ENCODE measurements at places on chromosomes 7 and 10.

DNA sequence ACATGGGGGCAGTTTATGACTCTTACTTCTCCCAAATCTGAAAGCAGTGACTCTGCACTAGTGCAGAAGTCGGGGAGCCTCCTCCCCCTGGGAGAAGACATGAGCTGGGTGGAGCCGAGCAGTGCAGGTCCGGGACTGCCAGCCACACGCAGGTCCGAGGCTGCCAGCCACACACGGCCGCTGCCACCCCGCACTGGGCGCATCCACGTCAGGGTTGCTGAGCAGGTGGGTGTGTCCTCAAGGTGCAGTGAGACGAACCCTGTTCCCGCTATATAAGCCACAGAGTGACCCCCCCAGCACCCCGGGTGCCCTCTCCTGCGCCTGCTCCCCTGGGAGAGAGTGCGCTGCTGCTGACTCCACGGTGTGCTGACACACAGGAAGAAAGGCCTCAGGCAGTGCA, 430.2 kb downstream of the PTPRN2 start:
- no peak for DNase-seq

DNA sequence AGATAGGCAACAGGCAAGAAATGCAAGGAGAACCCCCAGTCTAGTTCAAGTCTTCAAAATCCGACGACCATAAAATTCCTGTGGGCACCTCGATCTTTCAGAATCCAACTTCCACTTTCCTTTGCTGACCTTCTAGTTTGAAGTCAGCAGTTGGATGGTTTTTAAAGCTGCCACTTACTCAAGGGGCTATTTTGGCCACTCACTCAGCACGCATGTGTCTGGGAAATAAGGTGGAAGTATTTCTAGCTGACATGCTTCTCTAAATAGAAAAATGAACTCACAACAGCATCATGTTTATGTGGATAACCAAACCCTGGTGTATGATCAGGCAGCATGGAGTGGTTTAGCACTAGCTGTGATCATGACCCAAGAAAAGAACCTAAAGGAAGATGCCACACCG, at the start of gene NRAP:
TSS of gene NRAP (minus strand) at position 134 of the 400 bp plus-strand sequence. CDS start 159 bp downstream, outside the sequence.
- no peak for DNase-seq

DNA sequence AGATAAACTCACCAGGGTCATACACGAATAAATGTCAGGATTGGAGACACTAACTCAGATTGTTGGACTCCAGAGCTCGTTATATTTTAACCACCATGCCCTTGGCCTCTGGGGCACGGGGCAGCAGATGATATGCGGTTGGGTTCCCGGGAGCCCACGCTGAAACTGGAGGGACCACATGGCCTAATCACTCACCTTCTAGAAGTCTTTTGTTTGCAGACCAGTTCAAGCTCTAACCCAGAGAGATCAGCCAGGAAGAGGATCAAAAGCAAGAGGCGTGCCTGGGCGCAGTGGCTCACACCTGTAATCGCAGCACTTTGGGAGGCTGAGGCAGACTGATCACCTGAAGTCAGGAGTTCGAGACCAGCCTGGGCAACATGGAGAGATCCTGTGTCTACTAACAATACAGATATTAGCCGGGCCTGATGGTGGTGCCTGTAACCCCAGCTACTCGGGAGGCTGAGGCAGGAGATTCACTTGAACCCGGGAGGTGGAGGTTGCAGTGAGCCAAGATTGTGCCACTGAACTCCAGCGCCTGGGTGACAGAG, 42.6 kb upstream of the ECHDC3 start:
- DNase-seq, result no peak

DNA sequence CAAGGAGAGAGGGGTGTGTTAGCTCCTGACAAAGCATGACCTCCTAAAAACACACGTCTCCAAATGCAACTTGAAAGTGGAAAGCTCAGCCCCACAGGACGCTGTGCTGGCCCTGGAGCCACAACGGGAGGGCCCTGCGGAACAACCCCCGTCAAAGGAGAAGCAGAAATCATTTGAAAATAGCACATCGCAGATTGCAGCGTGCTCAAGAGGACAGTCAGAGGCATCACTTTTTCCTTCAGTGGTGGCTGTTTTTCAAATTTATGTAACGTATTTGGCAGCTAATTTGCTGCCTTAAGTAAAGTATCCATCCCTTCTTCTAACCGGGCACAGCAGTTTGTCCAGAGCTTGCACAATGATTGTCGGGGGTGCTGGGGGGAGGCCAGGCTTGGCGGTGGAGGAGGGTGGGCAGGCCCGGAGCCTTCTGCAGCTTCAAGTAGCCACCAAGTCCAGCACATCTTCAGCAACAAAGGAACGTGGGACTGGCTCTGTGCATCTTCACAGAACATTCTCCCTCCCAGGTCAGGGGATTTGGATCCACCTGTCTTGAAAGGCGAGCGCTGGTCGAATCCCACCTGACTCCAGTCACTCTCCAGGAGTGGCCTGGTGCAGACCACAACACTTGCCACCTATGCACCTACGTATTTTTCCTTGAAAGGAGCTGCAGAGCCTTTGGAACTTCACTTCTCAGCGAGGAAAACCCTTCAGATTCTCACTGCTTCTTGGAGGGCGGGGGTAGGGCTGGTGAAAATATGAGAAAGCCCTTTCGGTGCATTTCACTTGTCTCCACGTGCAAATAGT, 346.3 kb downstream of the DNAJB6 start:
- no peak for DNase-seq

DNA sequence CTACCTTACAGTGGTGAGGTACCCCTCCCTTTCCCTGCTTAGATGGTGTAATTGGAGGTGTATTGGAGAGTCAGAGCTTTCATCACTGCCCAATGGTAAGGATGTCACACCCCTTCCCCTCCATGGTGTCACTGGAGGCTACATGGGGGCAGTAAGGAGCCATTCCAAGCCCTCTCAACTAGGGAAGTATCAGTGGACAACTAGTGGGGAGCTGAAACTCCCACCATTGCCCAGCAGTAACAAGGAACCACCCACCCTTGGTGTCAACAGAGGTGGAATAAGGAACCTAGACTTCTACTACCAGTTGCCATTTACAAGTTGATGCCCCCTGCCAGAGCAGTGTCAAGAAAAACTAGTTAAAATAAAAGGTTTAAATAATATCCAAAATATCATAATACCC, 2.8 kb upstream of the HIBADH start:
- no peak for DNase-seq

GRCh38 chr7:4080954-4081353, 601.1 kb upstream of the FOXK1 start:
- DNase-seq, result no peak

DNA sequence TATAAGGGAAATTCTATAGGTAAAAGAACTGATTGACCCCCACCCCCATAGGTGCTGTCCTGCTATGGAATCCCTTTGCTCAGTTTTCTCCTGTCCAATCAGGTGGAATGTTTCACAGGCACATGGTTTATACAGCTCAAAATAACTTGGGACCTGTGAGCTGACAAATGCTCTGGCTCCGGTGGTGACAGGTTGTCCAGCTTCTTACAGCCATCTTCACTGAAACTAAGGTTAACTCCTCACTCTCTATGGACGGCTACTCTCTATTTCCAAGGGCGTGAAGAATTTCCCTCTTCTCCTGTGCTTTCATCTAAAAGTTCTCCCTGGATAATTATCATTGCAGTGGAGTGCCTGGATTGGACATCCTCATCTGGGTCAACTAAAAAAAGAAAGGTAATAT, at the start of gene MYPN:
TSS of gene MYPN (plus strand) at position 158 of the 400 bp plus-strand sequence. CDS start 11,951 bp downstream, outside the sequence.
- no peak for DNase-seq

- no peak for DNase-seq
These were observed 50.2 kb upstream of the PODXL start for GRCh38 chr7:131606346-131607290.

- no peak for DNase-seq
These were observed 10.9 kb upstream of the TAS2R39 start for GRCh38 chr7:143172354-143172753.

GRCh38 chr7:100157334-100158228, 942 bp downstream of the TRAPPC14 start:
- no peak for DNase-seq

DNA sequence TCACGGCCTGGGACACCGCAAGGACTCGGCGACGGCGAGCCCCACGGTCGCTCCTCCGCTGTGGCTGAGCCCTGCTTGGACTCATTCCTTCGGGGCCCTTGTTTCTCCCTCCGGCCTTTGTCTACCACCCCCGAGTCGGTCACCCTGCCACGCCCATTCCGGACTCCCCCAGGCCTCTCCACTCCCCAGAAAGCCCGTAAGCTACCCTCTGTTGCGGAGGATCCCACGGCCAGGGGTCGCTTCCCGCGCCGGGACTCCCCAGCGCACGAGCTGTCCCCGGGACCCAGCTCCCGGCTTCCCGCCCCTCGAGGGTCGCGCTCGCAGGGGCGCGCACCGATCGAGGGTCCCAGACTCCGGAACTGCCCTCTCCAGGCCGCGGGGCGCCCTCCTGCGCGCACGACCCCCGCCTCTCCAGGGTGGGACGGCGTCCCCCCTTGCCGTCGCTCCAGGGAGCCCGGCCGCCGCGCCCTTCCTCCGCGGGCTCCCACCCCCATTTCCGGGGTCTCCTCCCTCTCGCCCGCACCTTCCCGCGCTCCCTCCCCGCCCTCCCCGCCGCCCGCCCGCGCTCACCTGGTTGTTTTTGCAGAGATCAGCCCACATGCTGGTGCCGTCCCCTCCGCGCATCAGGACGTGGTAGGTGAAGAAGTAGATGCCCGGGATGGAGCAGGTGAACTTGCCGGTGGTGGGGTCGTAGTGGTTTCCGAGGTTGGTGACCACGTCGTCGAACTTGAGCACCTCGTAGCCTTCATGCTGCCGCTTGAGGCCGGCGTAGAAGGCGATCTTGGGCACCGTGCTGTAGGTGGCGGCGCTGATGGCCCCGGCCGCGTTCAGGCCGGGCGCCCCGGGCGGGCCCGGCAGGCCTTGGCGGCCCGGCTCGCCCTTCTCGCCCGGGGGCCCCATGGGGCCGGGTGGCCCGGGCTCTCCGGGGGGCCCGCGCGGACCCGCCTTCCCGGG, 1.5 kb downstream of the C1QL3 start:
- no peak for DNase-seq

- DNase-seq, result no peak
These were observed 552.4 kb upstream of the GALNT17 start for GRCh38 chr7:70579397-70580097.

GRCh38 chr10:31678575-31679516, 249.8 kb downstream of the ARHGAP12 start:
- DNase-seq, result no peak

DNA sequence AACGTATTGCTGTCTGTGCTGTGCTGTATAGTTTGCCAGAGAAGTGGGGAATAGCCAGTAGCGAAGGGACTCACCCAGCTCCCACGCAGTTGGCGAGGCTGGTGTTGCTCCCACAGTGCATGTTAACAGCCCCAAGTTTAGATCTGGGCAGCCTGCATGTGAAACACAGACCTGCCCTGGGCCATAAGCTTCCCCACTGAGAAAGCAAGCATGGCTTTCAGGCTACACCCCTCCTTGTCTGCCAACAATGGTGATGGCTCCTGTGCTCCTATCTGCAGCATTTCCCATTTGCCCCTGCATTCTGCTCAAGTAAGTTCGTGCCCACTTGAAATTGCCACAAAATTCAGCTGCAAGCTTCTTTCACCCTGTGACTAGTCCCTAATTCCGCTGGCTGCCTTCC, 57.5 kb downstream of the IPMK start:
- DNase-seq, result no peak

GRCh38 chr7:16271990-16272665, 149.2 kb downstream of the CRPPA start:
- DNase-seq, result no peak

DNA sequence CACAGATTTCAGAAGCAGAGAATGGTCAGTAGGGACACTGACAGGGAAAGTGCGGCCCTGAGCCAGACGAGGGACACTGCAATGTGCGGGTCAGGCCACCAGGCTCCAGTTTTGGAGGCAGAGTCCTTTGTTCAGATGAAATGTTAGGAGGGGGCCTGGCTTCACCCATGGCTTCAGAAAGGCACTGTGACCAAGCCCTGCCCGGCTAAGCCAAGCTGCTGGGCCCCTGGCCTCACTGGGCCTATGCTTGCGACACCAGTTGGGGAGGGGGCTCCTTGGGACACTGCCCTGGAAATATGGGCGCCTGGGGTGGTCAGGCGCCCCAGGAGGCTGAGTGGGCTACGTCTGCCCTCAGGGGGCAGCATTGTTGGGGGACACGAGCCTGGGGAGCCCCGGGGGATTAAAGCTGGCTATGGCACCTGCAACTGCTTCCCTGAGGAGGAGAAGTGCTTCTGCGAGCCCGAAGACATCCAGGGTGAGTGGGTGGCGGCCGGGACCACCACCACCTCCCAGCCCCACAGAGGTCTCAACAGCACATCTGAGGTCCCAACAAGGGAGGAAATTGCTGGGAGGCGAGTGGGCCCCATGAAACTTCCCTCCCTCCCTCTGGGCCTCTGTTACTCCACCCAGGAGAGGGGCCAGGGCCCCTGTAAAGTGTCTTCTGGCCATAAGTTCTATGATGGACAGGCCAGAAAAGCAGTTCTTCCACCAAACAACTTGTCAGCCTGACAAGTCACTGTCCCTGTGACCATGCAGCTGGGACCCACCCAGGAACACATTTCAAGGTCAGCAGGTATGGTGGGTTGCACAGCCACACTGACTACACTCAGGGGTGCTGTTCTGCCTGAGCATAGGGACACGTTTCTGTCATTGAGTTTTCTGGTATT, 24.8 kb upstream of the CSGALNACT2 start:
- DNase-seq, result no peak

DNA sequence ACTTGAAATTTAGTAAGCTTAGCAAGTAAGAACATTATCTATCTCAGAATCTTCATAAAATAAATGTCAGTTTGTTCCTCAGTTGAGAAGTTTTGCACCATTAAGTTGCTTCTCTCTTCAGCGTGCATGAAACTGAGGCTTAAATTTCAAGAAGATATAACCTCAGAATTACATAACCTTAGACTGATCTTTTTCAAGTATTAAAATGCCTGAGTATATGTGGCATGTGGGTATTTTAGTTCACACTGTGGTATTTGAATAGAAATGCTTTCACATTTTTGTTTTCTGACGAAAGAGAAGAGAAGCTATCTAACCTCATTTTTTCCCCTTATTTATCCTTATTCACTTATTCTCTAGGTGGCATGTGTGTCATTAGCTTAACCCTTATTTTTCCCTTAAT, 104.1 kb downstream of the PHF14 start:
- no peak for DNase-seq

GRCh38 chr7:132742189-132742612, 165.9 kb upstream of the PLXNA4 start:
- no peak for DNase-seq

DNA sequence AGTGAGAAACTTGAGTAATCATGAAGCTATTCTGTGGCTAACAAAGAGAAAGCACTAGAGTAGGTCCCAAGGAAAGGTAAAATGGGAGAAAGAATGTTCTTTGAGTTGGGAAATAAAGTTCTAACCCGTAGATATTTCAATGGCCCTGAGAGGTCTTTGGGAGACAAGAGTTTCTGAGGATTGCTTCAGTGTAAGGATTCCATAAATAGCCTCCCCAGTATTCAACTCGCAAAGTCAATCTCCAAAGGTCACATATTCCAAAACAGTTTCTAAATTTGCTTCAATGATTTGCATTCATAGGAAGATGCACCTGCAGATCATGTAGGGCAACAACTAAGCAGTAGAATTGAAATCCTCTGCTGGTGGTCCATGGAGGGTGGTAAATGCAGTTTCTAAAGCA, 238.5 kb downstream of the TMEM178B start:
- DNase-seq, result no peak

All from effector memory CD8-positive, alpha-beta T cell (primary cell).